ENCODE measurements at places on chromosomes 13 and 19.

- no peak for DNase-seq
Measured at GRCh38 chr19:38676023-38676877, 28.8 kb downstream of the ACTN4 start.

DNA sequence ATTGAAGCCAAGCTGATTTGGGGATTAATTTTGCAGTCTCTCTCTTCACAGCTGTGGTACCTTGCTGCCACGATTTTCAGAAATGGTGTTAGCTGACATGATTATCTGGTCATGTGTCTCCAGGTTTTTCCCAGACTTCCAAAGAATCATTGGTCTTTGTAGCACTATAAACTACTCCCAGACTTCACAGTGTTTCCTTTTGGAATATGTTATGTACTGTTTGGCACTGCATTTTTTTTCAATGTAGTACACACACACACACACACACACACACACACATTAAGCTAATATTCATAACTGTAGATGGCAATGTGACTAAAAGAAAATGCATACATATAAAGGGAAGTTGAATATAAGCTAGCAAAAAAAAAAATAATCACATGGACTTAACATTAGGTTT is 856.6 kb upstream of the SPRY2 start:
- no peak for DNase-seq

GRCh38 chr13:104132849-104133248 is 1066.6 kb upstream of the SLC10A2 start:
- DNase-seq, result no peak

DNA sequence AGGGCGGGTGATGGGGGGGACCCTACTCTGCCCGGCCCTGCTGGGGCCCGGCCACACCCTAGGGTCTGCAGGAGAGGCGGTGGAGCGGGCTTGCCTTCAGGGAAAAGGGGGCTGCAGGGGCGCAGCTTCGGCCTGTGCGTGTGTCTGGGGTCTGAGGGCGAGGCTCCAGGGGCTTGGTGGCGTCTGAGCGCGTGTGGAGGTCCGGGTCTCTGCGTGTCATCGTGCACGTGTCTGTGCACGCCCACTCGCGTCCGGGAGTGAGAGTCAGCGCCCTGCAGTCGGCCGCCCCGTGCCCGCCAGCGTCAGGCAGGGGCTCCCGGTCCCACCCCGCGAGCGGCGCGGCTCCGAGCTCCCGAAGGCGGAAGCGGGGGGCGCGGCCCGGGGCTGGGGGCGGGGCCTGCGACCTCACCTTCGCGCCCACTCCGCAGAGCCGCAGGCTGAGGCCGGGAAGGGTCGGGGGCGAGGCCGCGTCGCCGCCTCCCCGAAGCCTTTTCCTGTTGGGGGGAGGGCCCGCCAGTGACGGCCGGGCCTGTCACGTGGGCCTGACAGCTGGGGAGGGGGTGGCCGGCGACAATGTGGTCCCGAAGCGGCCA is at the start of gene ARHGAP45:
ARHGAP45 (plus strand) TSS at position 420 of the 593 bp plus-strand sequence. CDS start 239 bp downstream, outside the sequence.
- DNase-seq, result peak; percentile 89

- no peak for DNase-seq
Measured at GRCh38 chr13:19575230-19575629, 13.9 kb upstream of the TPTE2 start.

DNA sequence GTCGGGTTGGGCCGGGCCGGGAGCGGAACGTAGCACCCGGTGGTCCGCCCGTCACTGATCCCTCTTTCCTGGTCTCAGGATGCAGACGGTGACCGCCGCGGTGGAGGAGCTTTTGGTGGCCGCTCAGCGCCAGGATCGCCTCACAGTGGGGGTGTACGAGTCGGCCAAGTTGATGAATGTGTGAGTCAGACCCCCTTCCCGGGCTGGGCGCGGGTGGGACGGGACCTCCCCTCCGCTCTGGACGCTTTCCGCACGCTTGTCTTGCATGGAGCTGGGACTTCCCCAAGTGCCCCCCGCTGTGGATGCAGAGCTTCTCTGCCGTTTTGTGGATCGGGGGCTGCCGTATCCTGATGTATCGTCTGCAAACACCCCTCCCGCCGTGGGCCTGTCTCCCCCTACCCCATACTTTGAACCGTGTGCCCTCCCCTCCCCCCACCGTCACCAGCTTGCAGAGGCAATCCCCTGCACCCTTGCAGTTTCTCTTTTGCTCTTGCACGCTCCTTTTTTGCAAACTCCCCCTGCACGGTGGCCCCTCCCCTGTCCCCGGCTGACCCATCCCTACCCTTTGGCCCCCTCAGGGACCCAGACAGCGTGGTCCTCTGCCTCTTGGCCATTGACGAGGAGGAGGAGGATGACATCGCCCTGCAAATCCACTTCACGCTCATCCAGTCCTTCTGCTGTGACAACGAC is 669 bp downstream of the GADD45B start:
- peak; percentile 60 for DNase-seq

- DNase-seq, result no peak
Measured at GRCh38 chr19:14550201-14550754, 20.9 kb downstream of the TECR start.
